ENCODE measurements at places on chromosomes 4 and X. TPM values are rescaled to one million over a fixed set of nuclear protein-coding genes. Genes with fewer than 3 reads are reported as not detected.
A peak's percentile ranks its signal among the peaks of the same experiment; 100 is the strongest.

The TSPAN6 gene
- total RNA-seq: 17.8 TPM

The UNC5C gene
- 4.7 TPM for total RNA-seq

The CC2D2A gene
- total RNA-seq: 31.5 TPM

The ZNF630 gene
- 2.1 TPM for total RNA-seq

The ARHGAP36 gene
- not detected for total RNA-seq

The C4orf33 gene
- 13.4 TPM for total RNA-seq

DNA sequence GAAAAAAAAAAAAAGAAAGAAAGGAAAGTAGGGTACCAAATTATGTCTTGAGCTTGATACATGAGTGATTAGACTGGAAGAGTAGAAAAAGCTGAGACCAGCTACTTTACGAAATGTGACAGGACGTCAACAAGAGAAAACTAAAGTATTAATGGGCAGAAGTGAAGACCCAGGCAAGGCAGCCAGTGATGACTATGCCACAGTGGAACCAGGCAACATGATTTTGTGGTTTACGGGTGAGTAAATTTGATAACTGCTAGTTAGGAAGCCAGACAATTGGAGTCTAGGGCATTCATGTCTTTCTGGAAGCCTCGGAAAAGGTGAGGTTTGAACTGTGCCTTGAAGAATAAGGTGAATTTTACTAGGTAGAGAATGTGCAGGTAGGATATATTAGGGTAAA is 326.4 kb downstream of the TENM3 start:
- H3K27me3 ChIP-seq: no peaks in the 10 kb centered on the region
- no peak overlapping the region for H3K27ac ChIP-seq
- DNase-seq: no peak
- peaks cover 9% of the 10 kb centered on the region for H3K4me1 ChIP-seq

GRCh38 chr4:94084155-94084554 is 123.5 kb upstream of the SMARCAD1 start:
- H3K36me3 ChIP-seq: peaks cover 2% of the 10 kb centered on the region
- no peak for DNase-seq

DNA sequence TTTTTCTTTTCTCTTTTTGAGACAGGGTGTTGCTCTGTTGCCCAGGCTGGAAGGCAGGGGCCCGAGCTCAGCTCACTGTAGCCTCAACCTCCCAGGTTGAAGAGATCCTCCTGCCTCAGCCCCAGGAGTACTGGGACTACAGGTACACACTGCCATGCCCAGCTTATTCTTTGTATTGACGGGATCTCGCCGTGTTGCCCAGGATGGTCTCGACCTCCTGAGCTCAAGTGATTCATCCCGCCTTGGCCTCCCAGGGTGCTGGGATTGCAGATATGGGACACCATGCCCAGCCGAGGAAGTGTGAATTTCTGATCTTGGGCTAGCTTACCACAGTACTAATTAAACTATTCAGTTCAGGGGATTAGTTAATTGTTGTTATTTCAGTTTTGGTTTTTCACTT is 28.6 kb upstream of the FAM193A start:
- no peak for DNase-seq
- H3K27me3 ChIP-seq: no peaks in the 10 kb centered on the region
- no peak overlapping the region for H3K4me3 ChIP-seq
- peaks cover 11% of the 10 kb centered on the region for H3K36me3 ChIP-seq
- no peaks in the 10 kb centered on the region for H3K4me1 ChIP-seq
- no peak overlapping the region for H3K27ac ChIP-seq

DNA sequence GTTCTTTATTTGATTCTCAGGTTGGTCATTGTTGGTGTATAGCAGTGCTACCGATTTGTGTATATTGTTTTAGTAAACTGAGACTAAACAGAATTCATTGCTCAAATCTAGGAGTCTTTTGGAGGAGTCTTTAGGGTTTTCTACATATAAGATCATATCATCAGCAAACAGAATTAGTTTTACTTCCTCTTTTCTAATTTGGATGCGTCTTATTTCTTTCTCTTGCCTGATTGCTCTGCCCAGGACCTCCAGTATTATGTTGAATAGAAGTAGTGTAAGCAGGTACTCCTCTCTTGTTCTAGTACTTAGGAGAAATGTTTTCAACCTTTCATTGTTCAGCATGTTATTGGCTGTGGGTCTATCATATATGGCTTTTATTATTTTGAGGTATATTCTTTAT is 92.6 kb downstream of the IQCM start:
- no peak overlapping the region for H3K4me3 ChIP-seq
- no peaks in the 10 kb centered on the region for H3K36me3 ChIP-seq

- peaks cover 12% of the 10 kb centered on the region for H3K4me1 ChIP-seq
- H3K36me3 ChIP-seq: no peaks in the 10 kb centered on the region
- DNase-seq: no peak
- H3K27ac ChIP-seq: no peak overlapping the region
- H3K27me3 ChIP-seq: no peaks in the 10 kb centered on the region
Measured at GRCh38 chr4:153529646-153530045, 63.5 kb downstream of the TMEM131L start.

DNA sequence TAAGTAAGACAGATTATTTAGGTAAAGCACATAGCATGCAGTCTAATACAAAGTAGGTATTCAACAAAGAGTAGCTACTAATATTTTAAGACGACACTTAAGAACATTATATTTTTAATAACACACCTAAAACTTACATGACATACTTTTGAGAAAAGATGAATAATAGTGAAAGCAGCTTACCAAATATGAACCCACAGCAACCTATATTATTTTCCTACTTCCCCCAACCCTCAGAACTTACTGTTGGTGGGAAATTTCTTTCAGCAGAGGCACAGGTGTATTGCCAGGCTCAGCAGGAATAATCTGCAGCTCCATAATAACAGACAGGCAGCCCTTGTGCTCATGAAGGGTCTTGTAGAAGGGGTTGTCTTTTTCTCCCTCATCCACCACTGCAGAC is 498.9 kb downstream of the GLUD2 start:
- no peak overlapping the region for H3K4me3 ChIP-seq
- H3K4me1 ChIP-seq: no peaks in the 10 kb centered on the region
- H3K36me3 ChIP-seq: no peaks in the 10 kb centered on the region
- no peaks in the 10 kb centered on the region for H3K27me3 ChIP-seq

DNA sequence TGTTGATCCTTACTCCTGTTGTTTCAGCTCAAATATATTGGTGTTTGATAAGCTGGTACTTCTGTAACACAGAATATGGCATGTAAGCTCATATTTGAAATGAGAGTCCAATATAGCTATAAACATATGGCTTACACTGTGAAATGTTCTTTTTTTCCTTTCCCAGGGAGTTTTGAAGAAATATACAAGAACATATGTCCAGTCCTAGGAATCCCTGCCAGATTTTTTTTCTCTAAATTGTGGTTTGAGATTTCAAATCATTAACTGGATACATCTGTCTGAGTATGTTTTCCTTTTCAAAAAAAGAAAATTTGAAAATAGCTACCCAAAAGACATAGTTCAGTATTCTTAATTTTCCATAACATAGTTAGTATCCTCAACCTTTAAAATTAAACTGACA is 60.2 kb downstream of the HMGB2 start:
- no peak overlapping the region for H3K27ac ChIP-seq
- no peaks in the 10 kb centered on the region for H3K36me3 ChIP-seq

GRCh38 chr4:90181644-90182043 is 54.5 kb downstream of the CCSER1 start:
- H3K4me3 ChIP-seq: no peak overlapping the region
- peaks cover 1% of the 10 kb centered on the region for H3K36me3 ChIP-seq
- no peaks in the 10 kb centered on the region for H3K4me1 ChIP-seq
- no peak for DNase-seq
- H3K27ac ChIP-seq: no peak overlapping the region

DNA sequence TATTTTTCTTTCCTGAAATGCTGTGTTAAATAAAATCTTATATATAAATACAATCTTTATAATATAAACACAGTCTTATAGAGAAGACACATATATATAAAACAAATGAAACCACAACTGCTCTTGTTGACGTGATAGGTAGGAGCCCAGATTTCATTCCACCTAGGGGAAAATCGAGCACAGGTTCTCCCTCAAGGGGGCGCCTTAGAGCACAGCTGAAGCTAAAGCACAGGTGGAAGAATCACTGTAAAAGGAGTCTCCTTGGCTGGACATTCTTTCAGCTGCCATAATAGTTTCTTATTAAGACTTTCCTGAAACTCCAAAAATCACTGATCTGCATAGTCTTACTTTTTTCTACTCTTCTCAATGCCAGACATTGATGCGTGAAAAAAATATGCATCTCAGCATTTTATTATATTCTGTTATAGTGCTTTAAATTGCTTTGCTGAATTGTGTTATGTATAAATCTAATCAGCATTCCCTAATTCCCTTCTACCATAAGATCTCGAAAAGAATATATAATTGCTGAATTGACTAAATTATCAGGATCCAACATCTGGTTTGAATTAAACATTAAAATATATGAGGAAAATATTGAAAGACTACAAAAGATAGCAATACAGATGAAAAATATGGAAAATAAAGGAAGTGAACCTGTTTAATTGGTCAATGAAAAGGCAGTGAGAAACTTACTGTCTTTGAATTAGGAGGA is 25.5 kb upstream of the RXFP1 start:
- no peak overlapping the region for H3K27ac ChIP-seq
- no peaks in the 10 kb centered on the region for H3K4me1 ChIP-seq
- H3K36me3 ChIP-seq: no peaks in the 10 kb centered on the region

DNA sequence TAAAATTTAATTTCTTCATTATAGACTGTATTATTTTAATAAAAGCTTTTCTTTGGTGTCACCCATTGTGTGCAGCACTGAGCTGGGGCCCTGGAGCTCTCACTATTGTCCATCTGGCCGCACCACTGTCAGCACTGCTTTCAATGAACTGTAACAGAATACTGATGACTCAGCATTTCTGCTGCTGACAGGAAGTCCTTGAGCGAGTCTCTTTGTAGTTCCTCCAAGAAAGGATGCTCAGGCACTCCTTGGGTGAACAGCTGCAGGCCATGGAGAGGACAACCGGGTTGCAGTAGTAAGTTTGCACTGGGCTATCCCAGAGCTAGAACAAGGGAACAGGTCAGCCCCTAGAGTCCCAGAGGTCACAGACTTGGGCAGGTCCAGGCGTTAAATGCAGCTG is 81.6 kb downstream of the SORBS2 start:
- no peaks in the 10 kb centered on the region for H3K27me3 ChIP-seq
- no peak for DNase-seq
- peaks cover 58% of the 10 kb centered on the region for H3K4me1 ChIP-seq
- no peak overlapping the region for H3K4me3 ChIP-seq
- H3K27ac ChIP-seq: peak overlapping the region; percentile 93

- H3K4me1 ChIP-seq: peaks cover 10% of the 10 kb centered on the region
- no peak overlapping the region for H3K4me3 ChIP-seq
- no peaks in the 10 kb centered on the region for H3K36me3 ChIP-seq
- no peak overlapping the region for H3K27ac ChIP-seq
Measured at GRCh38 chr4:20422398-20422797, 170.7 kb downstream of the SLIT2 start.

- no peak overlapping the region for H3K4me3 ChIP-seq
- H3K27ac ChIP-seq: no peak overlapping the region
- H3K36me3 ChIP-seq: peaks cover 1% of the 10 kb centered on the region
- peaks cover 3% of the 10 kb centered on the region for H3K4me1 ChIP-seq
- no peaks in the 10 kb centered on the region for H3K27me3 ChIP-seq
- no peak for DNase-seq
Measured at GRCh38 chr4:120865985-120866384, 56.5 kb downstream of the PRDM5 start.

- no peak overlapping the region for H3K27ac ChIP-seq
- peaks cover 5% of the 10 kb centered on the region for H3K4me1 ChIP-seq
- H3K27me3 ChIP-seq: peaks cover 8% of the 10 kb centered on the region
- H3K4me3 ChIP-seq: no peak overlapping the region
- H3K36me3 ChIP-seq: no peaks in the 10 kb centered on the region
- DNase-seq: no peak
Measured at GRCh38 chrX:30572004-30572403, 5.6 kb downstream of the TASL start.

- no peak overlapping the region for H3K27ac ChIP-seq
- H3K27me3 ChIP-seq: peaks cover 32% of the 10 kb centered on the region
- H3K36me3 ChIP-seq: no peaks in the 10 kb centered on the region
- H3K4me1 ChIP-seq: peaks cover under 1% of the 10 kb centered on the region
- no peak overlapping the region for H3K4me3 ChIP-seq
Measured at GRCh38 chr4:7166981-7167700, 25.2 kb upstream of the SORCS2 start.

GRCh38 chr4:36285784-36286480 is 4.5 kb downstream of the DTHD1 start:
- DNase-seq: no peak
- no peak overlapping the region for H3K4me3 ChIP-seq
- H3K4me1 ChIP-seq: peaks cover 6% of the 10 kb centered on the region
- no peaks in the 10 kb centered on the region for H3K36me3 ChIP-seq

- H3K36me3 ChIP-seq: no peaks in the 10 kb centered on the region
- H3K4me3 ChIP-seq: no peak overlapping the region
- H3K27me3 ChIP-seq: no peaks in the 10 kb centered on the region
- no peak overlapping the region for H3K27ac ChIP-seq
- H3K4me1 ChIP-seq: peaks cover 21% of the 10 kb centered on the region
Measured at GRCh38 chr4:112287258-112287989, 1.7 kb upstream of the TIFA start.

GRCh38 chrX:74911494-74911893 is 13.8 kb downstream of the NEXMIF start:
- DNase-seq: no peak
- H3K27ac ChIP-seq: no peak overlapping the region
- H3K27me3 ChIP-seq: no peaks in the 10 kb centered on the region
- H3K4me3 ChIP-seq: no peak overlapping the region
- no peaks in the 10 kb centered on the region for H3K4me1 ChIP-seq
